Cardiac muscle cell (in vitro differentiated cells and primary cell): ENCODE measurements at places on chromosomes 1 and 21. TPM values are rescaled to one million over a fixed set of nuclear protein-coding genes. Genes with fewer than 3 reads are reported as not detected.

Gene C1orf94
- not detected in 2 replicates for total RNA-seq

GRCh38 chr1:30405081-30405480 lies 318.3 kb downstream of the MATN1 start:
- no peak for DNase-seq
- H3K4me1 ChIP-seq = peaks cover 3% of the 10 kb centered on the region
- no peak overlapping the region for H3K27ac ChIP-seq
- no peaks in the 10 kb centered on the region for H3K27me3 ChIP-seq

DNA sequence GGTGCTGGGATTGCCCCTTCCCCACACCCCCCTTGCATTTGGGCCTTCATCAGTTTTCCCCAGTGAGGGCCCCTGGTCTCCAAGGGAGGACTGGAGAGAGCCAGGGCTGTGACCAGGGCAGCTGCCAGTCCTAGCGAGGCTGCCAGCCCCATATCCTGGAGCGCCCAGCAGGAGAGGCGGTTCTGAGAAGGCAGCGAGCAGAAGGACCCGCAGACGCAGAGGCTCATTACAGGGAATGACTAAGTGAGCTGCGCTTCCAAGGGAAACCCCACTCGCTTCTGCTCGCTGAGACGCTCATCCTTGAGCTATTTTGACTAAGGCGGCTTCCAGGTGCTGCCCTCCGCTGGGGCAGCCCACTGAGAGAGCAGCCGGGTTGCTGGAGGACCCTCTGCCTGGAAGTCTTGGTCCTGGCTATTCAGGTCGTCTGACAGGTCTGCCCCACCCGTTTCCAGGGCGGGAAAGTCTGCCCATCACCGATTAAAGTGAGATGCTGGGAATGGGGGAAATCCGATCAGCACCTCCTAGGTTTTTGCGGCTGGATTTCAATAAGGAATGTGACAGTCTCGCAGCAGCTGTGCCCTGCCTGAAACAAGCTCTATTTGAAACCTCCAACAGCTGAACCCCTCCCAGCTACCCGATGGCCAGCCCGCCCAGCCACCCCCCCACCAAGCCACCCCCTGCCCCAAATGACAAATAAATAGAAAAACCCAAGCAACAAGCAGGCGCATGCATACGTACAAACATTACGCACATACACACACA lies 2.8 kb downstream of the KCNN3 start:
- H3K4me3 ChIP-seq = no peak overlapping the region
- no peaks in the 10 kb centered on the region for H3K4me1 ChIP-seq
- DNase-seq = peak; percentile 74
- no peak overlapping the region for H3K27ac ChIP-seq
- H3K36me3 ChIP-seq = no peaks in the 10 kb centered on the region

Gene CLDN17
- not detected in 2 replicates for total RNA-seq

DNA sequence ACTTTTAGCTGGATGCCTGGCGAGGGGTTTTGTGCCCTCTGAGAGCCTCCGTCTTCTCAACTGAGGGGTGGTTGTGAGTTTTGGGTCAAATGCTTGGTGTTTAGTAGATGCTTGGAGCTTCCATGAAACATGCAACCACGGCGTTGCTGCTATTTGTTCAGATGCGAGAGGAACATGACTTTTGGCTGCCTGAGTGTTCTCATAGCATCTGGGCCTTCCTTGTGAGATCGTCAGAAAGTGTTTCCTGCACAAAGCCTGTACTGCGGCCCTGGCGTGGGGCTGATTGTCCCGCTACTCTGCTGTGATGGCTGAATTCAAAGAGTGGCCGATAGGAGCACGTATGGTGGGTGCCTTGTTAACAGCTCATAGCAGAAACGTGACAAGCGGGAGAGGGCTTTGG lies 69.8 kb upstream of the FAM3B start:
- no peak overlapping the region for H3K27ac ChIP-seq
- H3K27me3 ChIP-seq = no peaks in the 10 kb centered on the region
- H3K4me1 ChIP-seq = peaks cover 8% of the 10 kb centered on the region
- DNase-seq = no peak

Gene MAPKAPK2
- 99.4 and 117 TPM in 2 replicates for total RNA-seq

- no peaks in the 10 kb centered on the region for H3K4me1 ChIP-seq
- no peaks in the 10 kb centered on the region for H3K27me3 ChIP-seq
- no peak overlapping the region for H3K4me3 ChIP-seq
- DNase-seq = no peak
- peaks cover 3% of the 10 kb centered on the region for H3K36me3 ChIP-seq
- no peak overlapping the region for H3K27ac ChIP-seq
Measured at GRCh38 chr1:3731583-3732433, 20.4 kb upstream of the CCDC27 start.

Gene FRRS1
- 5.5 and 5.6 TPM in 2 replicates for total RNA-seq

Gene OLIG2
- total RNA-seq = 0.09 TPM in 1 of 2 replicates, not detected in the other

- no peaks in the 10 kb centered on the region for H3K36me3 ChIP-seq
- DNase-seq = no peak
- no peak overlapping the region for H3K4me3 ChIP-seq
- H3K4me1 ChIP-seq = no peaks in the 10 kb centered on the region
Measured at GRCh38 chr1:212684076-212684475, 15.6 kb downstream of the BATF3 start.

Gene RIIAD1
- not detected in 2 replicates for total RNA-seq

DNA sequence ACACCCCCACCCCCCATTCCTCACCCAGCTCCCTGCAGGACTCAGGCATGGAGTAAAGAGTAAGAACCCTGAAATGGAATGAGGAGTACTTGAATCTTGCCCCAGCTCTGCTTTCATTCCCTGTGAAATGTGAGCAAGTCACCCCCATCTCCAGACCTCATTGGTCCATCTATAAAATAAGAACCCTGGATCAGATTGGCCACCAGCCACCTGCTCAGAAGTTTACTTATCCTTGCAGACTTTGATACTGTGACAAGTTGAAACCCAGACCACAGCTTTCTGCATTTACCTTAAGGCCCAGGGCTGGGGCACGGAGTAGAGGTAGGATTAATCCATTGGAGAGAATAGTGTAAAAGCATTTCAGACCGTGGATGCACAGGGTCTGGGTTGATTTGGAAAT lies 2.2 kb downstream of the KISS1 start:
- DNase-seq = no peak
- no peaks in the 10 kb centered on the region for H3K36me3 ChIP-seq
- H3K4me3 ChIP-seq = no peak overlapping the region
- no peak overlapping the region for H3K27ac ChIP-seq
- H3K4me1 ChIP-seq = peaks cover 9% of the 10 kb centered on the region
- H3K27me3 ChIP-seq = peaks cover 45% of the 10 kb centered on the region

DNA sequence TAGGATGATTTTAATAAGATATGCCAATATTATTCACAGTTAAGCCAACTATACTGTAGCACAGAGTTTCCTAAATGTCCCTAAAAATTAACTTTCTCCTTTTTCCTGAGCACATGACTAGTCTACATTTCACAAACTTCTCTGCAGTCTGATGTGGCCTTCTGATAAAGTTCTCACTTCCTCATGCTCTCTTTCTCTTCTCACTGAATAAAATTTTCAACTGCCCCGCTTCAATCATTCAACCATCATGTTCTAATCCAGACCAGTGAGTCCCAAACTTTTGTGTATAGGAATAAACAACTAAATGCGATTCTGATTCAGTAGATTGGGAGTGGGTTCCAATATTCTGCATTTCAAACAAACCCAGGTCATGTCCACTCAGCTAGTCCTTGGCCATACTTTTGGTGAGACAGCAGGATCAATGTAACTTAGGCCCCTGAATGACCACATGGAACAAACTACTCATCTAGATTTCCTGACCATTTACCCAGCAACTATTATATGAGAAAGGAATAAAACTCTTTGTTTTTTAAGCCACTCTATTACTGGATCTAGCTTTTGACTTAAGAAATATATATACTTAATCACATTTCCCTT lies 20.1 kb downstream of the TUT4 start:
- no peak overlapping the region for H3K27ac ChIP-seq
- DNase-seq = no peak
- H3K4me1 ChIP-seq = no peaks in the 10 kb centered on the region
- no peak overlapping the region for H3K4me3 ChIP-seq

Gene PCBP3
- total RNA-seq = 1.1 and 4.3 TPM in 2 replicates

DNA sequence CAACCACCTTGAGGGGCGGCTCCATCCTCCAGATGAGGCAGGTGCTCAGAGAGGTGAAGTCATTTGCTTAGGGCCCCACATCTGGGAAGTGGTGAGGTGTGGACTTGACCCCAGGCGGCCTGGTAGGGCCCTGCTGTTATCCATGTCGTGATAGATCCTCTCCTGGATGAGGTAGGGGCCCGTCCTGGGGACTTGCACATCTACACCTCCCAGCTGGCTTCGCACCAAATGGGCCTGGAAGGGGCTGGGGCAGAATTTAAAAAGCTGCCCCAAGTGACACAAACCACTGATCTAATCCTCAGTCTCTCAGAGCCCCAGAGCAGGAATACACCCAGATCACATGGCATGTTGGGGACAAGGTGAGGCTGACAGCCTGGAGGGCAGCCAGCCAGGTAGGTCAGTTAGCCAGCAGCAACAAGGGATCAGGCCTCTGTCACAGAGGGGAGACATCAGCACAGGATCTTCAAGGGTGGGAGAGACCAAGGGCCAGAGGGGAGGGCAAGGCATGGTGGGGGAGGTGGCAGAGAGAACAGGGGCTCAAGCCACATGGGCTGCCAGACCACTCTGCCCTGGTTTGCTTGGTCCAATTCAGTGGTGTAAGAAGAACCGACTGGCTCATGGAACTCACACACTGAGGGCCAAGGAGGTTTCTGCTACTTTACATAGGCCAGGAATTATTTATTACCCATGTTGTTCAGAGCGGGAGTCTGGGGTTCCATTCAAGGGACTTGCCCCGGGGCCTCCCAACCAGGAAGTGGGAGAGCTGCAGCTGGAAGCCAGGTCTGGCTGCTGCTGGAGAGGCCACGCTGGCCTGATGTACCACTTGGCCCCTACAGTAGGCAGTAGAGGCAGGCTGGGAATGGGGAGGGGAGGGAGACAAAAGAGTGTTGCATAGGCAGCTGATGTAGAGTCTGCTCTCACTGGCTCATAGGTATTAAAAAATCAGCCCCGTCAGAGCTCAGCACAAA lies 12.1 kb downstream of the LRP8 start:
- peak; percentile 35 for DNase-seq
- H3K4me3 ChIP-seq = no peak overlapping the region
- no peaks in the 10 kb centered on the region for H3K27me3 ChIP-seq
- H3K27ac ChIP-seq = no peak overlapping the region

DNA sequence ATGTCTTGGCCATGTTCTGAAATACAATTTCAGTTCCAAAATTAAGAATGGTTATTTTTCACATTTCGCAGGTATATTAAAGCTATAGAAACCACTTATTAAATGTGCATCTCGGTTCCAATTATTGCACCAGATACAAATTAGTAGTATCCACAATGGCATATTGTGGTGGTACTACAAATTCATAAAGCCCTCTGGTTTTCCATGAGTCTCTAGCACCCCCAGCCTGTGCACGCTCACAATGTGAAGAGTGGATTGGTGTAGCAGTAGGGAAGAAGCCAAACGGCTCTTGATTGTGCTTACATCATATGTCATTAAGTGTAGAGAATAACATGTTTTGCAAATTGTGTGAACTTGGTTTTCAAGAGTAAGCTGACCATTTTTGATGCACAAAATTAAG lies 1.9 kb upstream of the BRINP3 start:
- no peaks in the 10 kb centered on the region for H3K4me1 ChIP-seq
- no peak overlapping the region for H3K27ac ChIP-seq
- DNase-seq = no peak
- H3K36me3 ChIP-seq = no peaks in the 10 kb centered on the region
- peak overlapping the region; percentile 38 for H3K4me3 ChIP-seq

Gene PLPPR4
- total RNA-seq = 3.2 and 4.2 TPM in 2 replicates

- H3K4me1 ChIP-seq = peaks cover 35% of the 10 kb centered on the region
- H3K36me3 ChIP-seq = no peaks in the 10 kb centered on the region
- no peak overlapping the region for H3K4me3 ChIP-seq
Measured at GRCh38 chr1:154495496-154496273, 6.3 kb upstream of the TDRD10 start.

Gene LDLRAD2
- total RNA-seq = 0.28 and 0.77 TPM in 2 replicates

GRCh38 chr1:211812584-211812983 lies 18.0 kb downstream of the LPGAT1 start:
- no peak overlapping the region for H3K27ac ChIP-seq
- peaks cover 6% of the 10 kb centered on the region for H3K4me1 ChIP-seq
- H3K4me3 ChIP-seq = no peak overlapping the region
- no peaks in the 10 kb centered on the region for H3K27me3 ChIP-seq
- H3K36me3 ChIP-seq = peaks cover 6% of the 10 kb centered on the region
- no peak for DNase-seq

DNA sequence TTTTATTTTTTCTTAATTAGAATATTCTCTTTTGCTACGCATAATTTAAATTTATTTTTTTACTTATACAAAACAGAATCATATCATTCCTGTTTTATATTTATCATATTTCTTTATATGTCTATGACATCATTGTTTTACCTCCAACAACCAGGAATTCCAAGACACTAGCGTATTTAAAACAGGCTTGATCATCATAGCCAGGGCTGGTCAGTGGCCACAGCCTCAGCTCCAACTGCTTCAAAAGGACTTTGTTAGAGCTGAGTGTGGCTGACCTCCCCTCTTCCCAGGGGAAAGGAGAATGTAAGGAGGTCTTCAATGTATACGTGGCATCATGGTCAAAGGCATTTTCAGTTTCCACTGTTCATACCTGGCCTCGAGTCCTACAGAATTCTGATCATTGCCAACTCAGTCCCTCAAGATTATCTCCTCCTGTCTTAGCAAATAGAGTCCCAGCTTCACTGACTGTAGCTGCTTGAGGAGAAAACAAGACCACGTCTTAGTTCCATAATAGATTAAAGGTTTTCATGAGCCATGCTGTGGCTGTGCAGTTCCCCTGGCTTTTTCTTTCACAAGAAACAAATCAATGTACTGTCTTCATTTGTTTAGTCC lies 444.0 kb downstream of the PTPRC start:
- H3K4me3 ChIP-seq = no peak overlapping the region
- H3K36me3 ChIP-seq = no peaks in the 10 kb centered on the region
- H3K4me1 ChIP-seq = no peaks in the 10 kb centered on the region
- H3K27ac ChIP-seq = no peak overlapping the region

DNA sequence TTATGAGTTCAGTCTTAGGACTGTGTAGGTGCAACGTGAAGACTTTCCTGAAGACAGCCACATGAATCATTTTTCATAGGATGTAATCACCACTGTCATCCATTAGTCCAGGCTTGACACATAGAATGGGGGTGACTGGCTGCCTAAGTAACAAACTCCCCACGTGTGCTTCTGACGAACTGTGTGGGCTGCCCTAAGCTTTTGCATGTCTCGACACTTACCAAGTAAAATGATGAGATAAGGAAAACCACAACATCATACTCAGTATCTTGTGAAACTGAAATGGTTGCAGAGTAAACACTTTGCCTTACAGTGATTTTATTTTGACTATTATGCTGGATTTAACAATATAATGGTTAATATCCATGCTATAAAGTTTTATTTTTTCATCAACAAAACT lies 19.5 kb downstream of the ERG start:
- H3K27ac ChIP-seq = no peak overlapping the region
- DNase-seq = peak; percentile 83
- H3K4me1 ChIP-seq = peaks cover 15% of the 10 kb centered on the region
- H3K4me3 ChIP-seq = no peak overlapping the region
